ENCODE measurements at places on chromosomes 6 and 20. TPM values are rescaled to one million over a fixed set of nuclear protein-coding genes. Genes with fewer than 3 reads are reported as not detected.

DNA sequence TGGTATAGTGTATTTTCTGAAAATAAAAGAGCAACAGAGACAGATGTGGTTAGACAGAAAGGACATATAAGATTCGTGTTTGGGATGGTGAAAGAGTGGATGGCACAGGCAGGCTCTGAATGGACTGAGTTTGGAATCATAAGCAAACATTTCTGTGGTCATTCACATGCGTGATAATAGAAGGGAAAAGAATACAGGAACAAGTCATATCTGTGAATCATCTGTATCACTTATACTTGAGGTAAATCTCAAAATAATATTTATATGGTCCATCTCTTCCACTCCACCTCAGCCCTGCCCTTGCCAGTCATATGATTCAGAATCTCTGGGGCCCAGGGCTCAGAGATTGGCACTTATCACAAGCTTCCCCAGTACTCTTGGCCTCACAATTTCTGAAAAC lies 535.1 kb downstream of the BCKDHB start:
- H3K27ac ChIP-seq = no peak overlapping the region
- H3K36me3 ChIP-seq = no peaks in the 10 kb centered on the region
- no peaks in the 10 kb centered on the region for H3K4me1 ChIP-seq
- no peak overlapping the region for H3K4me3 ChIP-seq
- H3K27me3 ChIP-seq = no peaks in the 10 kb centered on the region

GRCh38 chr6:125073071-125073470 lies 80.5 kb upstream of the TPD52L1 start:
- no peaks in the 10 kb centered on the region for H3K36me3 ChIP-seq
- H3K27ac ChIP-seq = no peak overlapping the region
- H3K4me3 ChIP-seq = no peak overlapping the region
- H3K4me1 ChIP-seq = no peaks in the 10 kb centered on the region

GRCh38 chr6:53921639-53922038 lies 126.8 kb downstream of the LRRC1 start:
- no peak for DNase-seq
- H3K36me3 ChIP-seq = peaks cover 3% of the 10 kb centered on the region
- H3K4me3 ChIP-seq = no peak overlapping the region
- H3K4me1 ChIP-seq = no peaks in the 10 kb centered on the region
- H3K27ac ChIP-seq = no peak overlapping the region
- H3K27me3 ChIP-seq = no peaks in the 10 kb centered on the region

GRCh38 chr20:859751-860231 lies 26.3 kb downstream of the FAM110A start:
- H3K36me3 ChIP-seq = no peaks in the 10 kb centered on the region
- no peak overlapping the region for H3K4me3 ChIP-seq
- no peaks in the 10 kb centered on the region for H3K4me1 ChIP-seq

- DNase-seq = no peak
- no peak overlapping the region for H3K27ac ChIP-seq
- no peaks in the 10 kb centered on the region for H3K36me3 ChIP-seq
- no peak overlapping the region for H3K4me3 ChIP-seq
- no peaks in the 10 kb centered on the region for H3K4me1 ChIP-seq
Observed at GRCh38 chr20:22245139-22245538, 339.2 kb downstream of the FOXA2 start.

DNA sequence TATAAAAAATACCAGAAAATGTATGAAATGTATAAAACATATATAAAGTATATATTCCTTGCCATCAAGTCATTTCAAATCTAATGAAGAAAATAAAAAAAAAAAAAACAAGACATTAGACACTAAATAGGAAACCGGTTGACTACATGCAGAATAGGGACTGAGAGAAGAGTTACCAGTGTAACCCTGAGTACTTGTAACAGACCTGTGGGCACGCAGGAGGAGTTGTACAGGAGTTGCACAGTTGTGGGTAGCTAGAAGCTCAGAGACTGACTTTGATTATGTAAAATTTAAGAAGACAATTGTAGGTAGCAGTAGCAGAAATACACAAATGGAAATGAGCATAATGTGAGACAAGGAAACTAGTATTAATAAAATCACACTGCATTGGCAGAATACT lies 112.4 kb upstream of the DST start:
- H3K27ac ChIP-seq = no peak overlapping the region
- H3K4me1 ChIP-seq = peaks cover 8% of the 10 kb centered on the region
- no peaks in the 10 kb centered on the region for H3K27me3 ChIP-seq
- H3K4me3 ChIP-seq = no peak overlapping the region
- H3K36me3 ChIP-seq = no peaks in the 10 kb centered on the region

DNA sequence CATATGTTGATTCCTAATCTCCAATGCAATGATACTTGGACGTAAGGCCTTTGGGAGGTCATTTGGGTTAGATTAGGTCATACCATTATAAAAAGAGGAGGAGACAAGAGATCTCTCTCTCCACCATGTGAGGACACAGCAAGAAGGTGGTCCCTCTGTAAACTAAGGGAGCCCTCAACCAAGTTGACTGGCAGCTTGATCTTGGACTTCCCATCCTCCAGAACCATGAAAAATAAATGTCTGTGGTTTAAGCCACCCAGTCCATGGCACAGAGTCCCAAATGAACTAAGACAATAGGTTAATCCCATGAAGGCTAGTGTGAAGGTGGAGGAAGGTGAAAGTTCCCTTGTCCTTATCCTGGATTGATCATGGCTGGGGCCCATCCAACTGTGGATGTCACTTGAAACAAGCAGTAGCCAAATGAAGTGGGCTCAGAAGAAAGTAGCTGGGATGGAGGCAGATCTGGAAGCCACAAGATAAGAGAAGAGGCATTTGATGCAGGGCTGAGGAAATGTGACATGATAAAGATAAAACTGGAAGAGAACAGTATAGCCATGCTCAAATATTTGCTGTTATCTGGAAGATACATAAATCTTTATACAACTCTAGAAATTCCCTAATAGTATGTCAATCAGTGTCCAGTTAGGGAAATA lies 99.9 kb downstream of the BANF2 start:
- H3K27me3 ChIP-seq = no peaks in the 10 kb centered on the region
- H3K4me3 ChIP-seq = no peak overlapping the region
- H3K27ac ChIP-seq = no peak overlapping the region
- DNase-seq = no peak
- H3K36me3 ChIP-seq = no peaks in the 10 kb centered on the region

DNA sequence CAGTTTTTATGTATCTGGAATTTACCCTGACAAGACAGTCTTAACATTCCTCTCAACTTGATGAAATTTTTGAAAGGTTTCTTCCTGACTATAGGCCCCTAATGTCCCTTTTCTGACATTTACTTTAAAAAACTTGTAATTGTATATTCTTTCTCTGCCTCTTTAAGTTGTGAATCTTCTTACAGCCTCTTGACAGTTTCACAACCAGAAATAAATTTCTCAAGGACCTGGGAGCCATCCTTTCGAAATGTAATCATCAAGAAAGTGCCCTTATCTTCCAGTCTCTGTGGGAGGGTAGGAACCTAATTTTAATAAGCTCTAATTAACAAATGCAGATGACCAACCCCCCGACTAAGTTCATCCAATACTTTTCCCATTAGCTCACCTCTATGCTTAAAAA lies 403.6 kb upstream of the GJE1 start:
- H3K36me3 ChIP-seq = no peaks in the 10 kb centered on the region
- no peak overlapping the region for H3K27ac ChIP-seq
- DNase-seq = no peak
- H3K4me1 ChIP-seq = no peaks in the 10 kb centered on the region
- no peaks in the 10 kb centered on the region for H3K27me3 ChIP-seq
- H3K4me3 ChIP-seq = no peak overlapping the region

GRCh38 chr6:11584244-11584643 lies 46.7 kb downstream of the TMEM170B start:
- no peaks in the 10 kb centered on the region for H3K27me3 ChIP-seq
- no peak overlapping the region for H3K4me3 ChIP-seq
- no peaks in the 10 kb centered on the region for H3K36me3 ChIP-seq
- H3K4me1 ChIP-seq = no peaks in the 10 kb centered on the region
- DNase-seq = no peak
- no peak overlapping the region for H3K27ac ChIP-seq

GRCh38 chr6:38730140-38730862 lies 15.2 kb downstream of the DNAH8 start:
- no peaks in the 10 kb centered on the region for H3K27me3 ChIP-seq
- H3K4me1 ChIP-seq = no peaks in the 10 kb centered on the region
- H3K36me3 ChIP-seq = no peaks in the 10 kb centered on the region
- H3K27ac ChIP-seq = no peak overlapping the region
- H3K4me3 ChIP-seq = no peak overlapping the region
- DNase-seq = no peak

- peaks cover 5% of the 10 kb centered on the region for H3K4me1 ChIP-seq
- DNase-seq = peak; percentile 9
- H3K36me3 ChIP-seq = no peaks in the 10 kb centered on the region
Observed at GRCh38 chr20:56428410-56428809, 16.4 kb downstream of the CASS4 start.

GRCh38 chr6:56524891-56525703 lies 117.6 kb downstream of the DST start:
- no peak for DNase-seq
- H3K36me3 ChIP-seq = peaks cover 52% of the 10 kb centered on the region
- peak overlapping the region; percentile 55 for H3K27ac ChIP-seq
- H3K4me3 ChIP-seq = no peak overlapping the region
- no peaks in the 10 kb centered on the region for H3K4me1 ChIP-seq
- H3K27me3 ChIP-seq = no peaks in the 10 kb centered on the region

DNA sequence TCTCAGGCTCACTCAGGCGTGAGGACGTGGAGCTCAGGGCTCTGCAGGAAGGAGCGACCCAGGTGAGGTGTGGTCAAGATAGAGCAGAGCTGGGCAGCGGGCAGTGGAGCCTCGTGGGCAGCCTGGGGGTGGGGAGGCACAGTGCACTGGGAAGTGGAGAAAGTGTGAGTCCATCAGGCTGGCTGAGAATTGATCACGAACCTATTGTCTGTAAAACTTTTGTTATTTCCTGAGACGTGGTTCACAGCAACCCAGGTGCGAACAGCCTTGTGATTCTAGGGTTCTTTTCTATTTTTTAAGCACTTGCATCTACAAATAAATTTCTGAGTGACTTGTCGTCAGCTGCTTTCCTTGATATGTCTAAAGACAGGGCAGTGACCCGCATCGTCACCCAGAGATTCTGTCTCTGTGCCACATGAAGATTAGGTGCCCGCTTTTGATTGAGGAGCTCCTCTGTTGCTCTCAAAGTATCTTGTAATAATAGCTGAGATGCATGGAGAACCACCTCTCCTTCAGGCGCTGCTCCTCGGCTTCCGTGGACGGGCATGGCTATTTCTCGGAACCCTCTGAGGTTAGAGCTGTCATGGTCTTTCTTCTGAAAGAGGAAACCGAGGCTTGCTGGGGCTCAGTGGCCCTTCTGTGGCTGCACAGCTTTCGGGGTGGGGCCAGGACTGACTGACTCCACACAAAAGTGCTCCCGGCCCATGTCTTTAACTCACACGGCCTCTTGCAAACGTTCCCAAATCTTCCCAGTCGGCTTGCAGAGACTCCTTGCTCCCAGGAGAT lies 662 bp upstream of the CCR6 start:
- DNase-seq = no peak
- H3K4me3 ChIP-seq = no peak overlapping the region
- no peaks in the 10 kb centered on the region for H3K36me3 ChIP-seq
- H3K27ac ChIP-seq = no peak overlapping the region

- no peaks in the 10 kb centered on the region for H3K36me3 ChIP-seq
- no peaks in the 10 kb centered on the region for H3K4me1 ChIP-seq
- H3K27ac ChIP-seq = no peak overlapping the region
Observed at GRCh38 chr6:124758663-124759062, 203.6 kb upstream of the RNF217 start.

DNA sequence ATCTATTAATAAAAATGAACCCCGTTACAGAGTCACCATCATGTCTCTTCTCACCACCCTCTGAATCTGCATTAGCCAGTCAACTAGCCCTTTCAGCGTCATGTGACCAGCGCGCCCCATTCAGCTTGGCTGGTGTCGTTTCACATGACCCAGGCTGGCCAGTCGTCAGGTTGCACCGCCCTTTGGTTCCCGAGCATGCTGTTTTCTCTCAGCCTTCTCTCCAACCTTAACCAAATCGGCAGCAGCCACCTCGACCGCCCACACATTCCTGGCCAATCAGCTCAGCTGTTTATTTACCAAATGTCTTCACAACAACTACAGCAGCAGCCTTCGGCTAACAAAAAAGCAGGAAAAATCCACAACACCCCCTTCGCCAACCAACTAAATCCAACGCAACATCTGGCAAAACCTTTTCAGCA lies 5.6 kb downstream of the SRSF3 start:
- no peaks in the 10 kb centered on the region for H3K27me3 ChIP-seq
- H3K36me3 ChIP-seq = peaks cover 97% of the 10 kb centered on the region
- peaks cover 5% of the 10 kb centered on the region for H3K4me1 ChIP-seq

Gene ADAT2
- 10.3 TPM for total RNA-seq

Gene CFAP61
- total RNA-seq = 0.64 TPM

Gene MAS1
- not detected for total RNA-seq

Gene SLC22A16
- not detected for total RNA-seq

Gene CCN2
- total RNA-seq = 40.1 TPM

Gene OOEP
- total RNA-seq = not detected

Gene RPS21
- 1,460 TPM for total RNA-seq

Gene RBBP8NL
- 0.40 TPM for total RNA-seq

Gene FGD2
- not detected for total RNA-seq

Gene EPPIN
- total RNA-seq = 0.18 TPM

All from endodermal cell (in vitro differentiated cells).